CD8-positive, alpha-beta T cell (primary cell): ENCODE measurements at places on chromosomes 7 and 10.
A peak's percentile ranks its signal among the peaks of the same experiment; 100 is the strongest.

DNA sequence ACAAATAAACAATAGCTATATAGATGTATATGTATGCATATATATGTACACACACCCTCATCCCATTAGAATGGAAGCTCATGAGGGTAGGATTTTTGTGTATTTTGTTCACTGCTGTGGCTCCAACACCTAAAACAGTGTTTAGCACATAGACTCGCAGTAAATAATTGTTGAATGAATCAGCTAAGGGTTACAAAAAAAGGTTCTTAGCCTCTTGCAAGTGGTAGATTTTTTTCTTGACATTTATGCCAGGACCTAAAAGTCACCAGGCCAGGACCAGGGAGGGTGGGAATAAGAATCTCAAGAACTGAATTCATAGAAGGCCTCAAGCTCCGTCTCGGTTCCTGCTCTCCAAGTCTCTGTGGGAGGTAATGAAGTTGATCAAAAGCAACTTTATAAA lies 82.5 kb upstream of the CAPZA2 start:
- no peak for DNase-seq

- DNase-seq: no peak
Measured at GRCh38 chr10:60733517-60733822, 44.8 kb upstream of the CDK1 start.

GRCh38 chr10:92502296-92502808 lies 71.5 kb downstream of the IDE start:
- no peak for DNase-seq

DNA sequence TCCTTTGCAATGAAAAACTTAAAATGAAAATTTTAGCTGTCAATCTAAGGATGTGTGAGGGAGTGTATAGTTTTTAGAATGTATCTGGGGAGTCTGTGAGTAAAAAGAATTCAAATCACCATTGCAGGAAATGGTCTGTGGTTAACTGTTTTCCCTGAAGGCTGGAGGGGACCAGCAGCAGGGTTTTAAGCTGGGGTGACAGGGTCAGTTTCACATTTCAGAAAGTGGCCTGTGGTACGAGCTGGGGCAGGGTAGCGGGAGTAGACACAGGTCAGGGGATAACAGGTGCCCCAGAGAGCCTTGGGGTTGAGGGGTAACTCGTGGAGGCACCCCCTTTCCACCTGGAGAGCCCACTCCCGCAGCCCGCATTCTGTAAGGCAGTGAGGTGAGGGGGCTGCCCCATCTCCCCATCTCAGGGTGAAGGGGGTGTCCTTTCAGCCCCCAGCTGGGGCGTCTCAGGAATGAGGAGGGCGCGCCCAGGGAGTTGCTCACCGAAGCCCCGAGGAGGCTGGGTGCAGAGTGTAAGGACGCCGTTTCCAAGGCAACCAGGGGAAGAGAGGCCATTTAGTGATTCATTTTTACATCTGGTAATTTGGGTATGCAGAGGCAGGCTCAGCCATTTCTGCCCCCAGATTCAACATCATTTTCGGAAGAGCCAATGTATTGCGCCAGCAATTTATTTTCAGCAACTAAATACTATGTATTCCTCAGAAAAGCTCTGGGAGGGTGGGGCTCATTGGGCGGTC lies 168.9 kb downstream of the SLIT1 start:
- DNase-seq: no peak

GRCh38 chr7:13288516-13288915 lies 601.1 kb downstream of the ARL4A start:
- DNase-seq: no peak

GRCh38 chr7:55553024-55553345 lies 19.3 kb downstream of the VOPP1 start:
- DNase-seq: no peak

DNA sequence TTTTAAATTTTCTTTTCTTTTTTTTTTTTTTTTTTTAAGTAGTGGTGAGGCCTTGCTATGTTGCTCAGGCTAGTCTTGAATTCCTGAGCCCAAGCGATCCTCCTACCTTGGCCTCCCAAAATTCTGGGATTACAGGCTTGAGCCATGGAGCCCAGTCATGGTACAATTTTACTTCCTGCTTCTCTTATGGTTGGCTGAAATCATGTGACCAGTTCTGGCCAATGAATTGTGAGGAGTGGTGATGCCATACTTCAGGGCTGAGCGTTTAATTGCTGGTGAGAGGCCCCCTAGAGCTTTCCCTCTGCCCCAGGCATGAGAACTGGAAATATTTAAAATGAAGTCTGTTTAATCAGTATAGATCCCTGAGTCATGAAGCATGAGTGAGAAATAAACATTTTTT lies 22.2 kb upstream of the BAIAP2L1 start:
- DNase-seq: no peak

GRCh38 chr10:31686599-31686998 lies 242.0 kb downstream of the ARHGAP12 start:
- DNase-seq: no peak

GRCh38 chr7:140977741-140978140 lies 37.0 kb downstream of the MRPS33 start:
- no peak for DNase-seq

DNA sequence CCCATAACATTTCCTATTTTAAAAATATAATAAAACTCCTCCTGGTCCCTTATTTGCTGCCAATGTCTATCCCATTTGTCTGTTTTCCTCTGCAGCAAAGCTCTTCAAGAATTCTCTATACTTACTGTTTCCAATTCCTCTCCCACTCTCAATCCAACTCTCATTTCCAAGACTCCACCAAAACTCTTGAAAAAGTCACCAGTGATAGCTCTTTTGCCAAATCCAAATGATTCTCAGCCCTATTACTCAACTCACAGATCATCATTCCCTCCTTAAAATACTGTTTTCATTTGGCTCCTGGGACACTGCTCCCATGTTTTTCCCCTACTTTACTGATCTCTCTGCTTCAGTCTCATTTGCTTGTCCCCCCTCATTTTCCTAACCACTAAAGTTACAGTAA lies 139.4 kb downstream of the HIBADH start:
- DNase-seq: no peak

DNA sequence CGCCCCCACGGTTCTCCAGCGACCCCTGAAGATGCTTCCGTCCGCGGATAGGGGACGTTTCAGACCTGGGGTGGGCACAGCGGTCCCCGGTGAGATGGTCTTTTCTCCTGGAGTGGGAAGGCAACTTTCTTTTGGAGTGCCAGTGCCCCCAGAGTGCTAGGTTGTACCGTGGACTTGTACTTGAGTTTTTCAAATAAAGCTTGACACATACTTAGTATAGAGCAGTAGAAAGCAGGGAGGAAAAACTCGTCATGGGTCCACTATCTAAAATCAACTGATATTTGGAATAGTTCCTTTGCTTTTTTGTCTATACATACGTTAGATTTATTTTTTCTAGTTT lies 28.4 kb downstream of the RBM20 start:
- no peak for DNase-seq

GRCh38 chr10:89783406-89783805 lies 82.0 kb downstream of the KIF20B start:
- no peak for DNase-seq

DNA sequence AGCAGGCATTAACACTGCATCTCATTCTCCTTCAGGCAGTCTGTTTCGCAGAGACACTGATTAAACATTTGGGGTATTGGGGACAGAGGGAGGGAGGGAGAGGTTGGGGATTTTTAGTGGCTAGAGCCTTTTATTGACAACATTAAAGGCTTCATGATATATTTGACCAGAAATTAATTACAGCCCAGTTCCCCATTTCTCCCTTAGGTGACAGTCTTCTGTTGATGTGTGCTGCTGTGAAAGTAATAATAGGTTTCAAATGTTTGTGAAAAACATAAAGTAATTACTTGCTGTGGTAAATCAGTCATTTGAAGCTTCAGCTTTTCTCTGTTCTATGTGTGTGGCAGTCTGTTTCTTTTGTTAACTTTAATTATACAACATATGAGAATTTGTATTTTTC lies 105.3 kb upstream of the LRGUK start:
- DNase-seq: no peak

- peak; percentile 52 for DNase-seq
Measured at GRCh38 chr10:24951201-24952142, 934 bp downstream of the PRTFDC1 start.

DNA sequence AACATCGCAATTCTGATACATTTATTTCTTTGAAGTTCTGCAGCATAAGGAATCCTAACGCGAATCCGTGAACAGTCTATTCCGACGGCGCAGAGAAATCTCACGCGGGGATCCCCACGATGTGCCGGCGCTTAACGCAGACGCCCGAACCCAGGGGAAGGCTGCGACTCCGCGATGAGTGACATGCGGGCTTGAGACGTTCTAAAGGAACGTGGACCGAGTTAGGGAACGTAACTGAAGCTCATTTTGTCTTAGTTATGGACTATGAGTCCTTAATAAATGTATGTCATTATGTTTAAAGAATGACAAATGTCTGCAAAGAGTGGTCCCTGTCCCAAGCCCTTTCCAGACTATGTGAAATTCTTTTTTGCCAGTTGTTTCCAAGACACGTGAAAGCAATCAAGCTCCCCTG lies 995 bp upstream of the PARD3 start:
- DNase-seq: no peak

DNA sequence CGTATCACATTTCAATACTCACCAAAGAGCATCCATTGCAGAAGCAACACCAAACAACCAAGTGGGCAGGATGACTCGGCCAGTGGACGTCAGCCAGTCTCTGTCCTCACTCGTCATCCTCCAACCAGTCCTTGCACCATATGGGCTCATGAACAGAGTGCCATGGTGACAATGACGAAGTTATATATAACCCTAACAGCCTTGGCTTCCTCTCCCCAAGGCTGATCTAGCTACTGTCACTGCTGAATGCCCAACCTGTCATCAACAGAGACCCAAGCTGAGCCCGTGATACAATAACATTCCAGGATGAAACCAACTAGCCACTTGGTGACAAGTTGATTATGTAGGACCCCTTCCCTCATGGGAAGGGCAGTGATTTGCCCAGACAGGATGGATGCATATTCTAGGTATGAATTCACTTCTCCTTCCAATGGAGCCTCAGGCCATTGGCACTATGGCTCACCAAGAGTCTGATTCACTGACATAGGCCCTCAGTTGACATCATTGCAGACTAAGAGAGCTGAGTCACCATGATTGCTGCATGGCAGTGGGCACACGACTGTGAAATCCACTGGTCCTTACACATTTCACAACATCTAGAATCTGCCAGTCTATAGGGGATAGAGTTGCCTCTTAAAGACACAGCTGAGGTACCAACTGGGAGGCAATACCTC lies 26.3 kb upstream of the PPIF start:
- DNase-seq: no peak

DNA sequence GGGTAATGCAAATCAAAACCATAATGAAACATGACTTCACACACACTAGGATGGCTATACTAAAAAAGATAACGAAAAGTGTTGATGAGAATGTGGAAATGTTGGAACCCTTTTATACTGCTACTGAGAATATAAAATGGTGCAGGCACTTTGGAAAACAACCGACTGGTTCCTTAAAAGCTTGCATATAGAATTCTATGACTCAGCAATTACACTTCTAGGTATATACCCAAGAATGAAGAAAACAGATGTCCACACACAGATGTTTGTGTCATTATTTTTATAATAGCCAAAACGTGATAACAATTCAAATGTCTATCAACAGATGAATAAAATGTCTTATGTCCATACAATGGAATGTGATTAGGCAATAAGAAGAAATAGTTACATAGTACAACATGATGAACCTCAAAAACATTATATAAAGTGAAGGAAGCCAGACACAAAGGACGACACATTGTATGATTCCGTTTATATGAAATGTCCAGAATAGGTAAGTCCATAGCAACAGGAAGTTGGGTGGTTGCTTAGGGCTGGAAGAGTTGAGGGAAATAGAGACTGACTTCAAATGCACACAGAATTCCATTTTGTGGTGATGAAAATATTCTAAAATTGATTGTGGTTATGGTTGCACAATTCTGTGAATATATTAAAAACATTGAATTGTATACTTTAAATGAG lies 148.3 kb upstream of the PHYHIPL start:
- no peak for DNase-seq

- DNase-seq: no peak
Measured at GRCh38 chr7:29955075-29955792, 34.4 kb downstream of the SCRN1 start.

DNA sequence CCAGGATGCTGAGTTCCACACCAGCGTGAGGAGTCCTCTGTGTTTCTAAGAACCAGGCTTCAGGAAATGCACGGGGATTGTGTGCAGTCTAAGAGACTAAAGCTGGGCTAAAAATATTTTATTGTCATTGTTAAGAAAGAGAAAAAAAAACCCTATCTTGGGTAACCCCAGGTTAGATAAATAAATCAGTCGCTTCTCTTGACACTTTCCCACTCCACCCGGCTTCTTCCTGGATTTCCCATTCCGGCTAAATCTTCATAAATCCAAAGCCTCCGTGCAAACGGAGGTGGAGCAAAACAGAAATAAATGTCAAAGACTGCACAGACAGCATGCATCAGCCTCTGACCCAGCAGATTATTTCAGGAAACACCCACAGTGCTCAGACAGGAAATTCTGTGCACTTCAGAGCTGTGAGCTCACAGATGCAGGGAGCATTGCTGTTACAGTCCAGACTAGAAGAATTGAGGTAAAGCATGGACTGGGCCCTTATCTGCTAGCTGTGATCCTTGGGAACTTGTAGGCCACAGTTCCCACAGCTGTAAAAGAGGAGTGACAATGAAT lies 44.8 kb upstream of the GRID1 start:
- DNase-seq: peak; percentile 28

DNA sequence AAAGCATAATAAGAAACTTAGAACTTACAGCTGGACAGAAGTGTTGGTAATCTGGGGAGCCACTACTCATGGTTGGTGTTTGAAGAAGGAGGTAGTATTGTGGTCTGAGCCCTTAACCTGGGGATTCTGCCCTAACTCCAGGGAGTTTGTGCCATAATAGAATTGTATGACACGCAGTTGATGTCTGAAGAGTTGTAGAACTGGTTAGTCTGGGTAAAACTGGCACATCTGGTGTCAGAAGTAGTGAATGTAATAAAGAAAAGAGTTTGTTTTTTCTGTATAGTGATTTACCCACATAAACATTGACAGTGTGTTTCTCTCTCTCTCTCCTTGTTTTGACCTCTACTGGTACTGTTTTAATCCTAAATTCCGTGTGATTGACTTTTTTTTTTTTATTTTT lies 448.1 kb upstream of the SEMA3D start:
- no peak for DNase-seq

DNA sequence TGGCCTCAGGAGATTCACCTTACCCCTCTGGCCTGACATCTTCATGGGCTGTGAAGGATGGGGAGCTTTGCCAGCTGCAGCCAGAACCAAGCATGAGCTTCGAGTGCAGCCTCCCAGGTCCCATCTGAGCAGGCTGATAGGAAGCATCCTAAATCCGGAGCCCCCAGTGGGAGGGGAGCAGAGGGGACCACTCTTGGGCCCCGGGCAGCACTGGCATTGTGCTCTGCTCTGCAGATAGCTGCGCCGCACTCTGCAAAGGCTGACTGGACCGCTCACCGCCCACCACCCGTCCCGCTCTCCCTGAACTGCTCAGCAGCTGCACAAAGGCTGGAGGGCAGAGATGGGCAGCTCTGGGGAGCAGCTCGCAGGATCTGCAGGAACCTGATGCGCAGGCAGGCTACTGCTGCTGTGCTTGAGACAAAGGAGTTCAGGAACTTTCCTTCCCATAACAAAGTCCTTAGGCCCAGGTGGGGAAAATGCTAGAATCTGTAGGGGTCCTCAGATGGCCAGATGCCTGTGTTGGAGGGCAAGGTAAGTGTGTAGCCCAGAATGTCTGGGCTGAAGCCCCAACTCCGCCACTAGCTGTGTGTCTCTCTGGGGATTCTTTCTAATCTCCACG lies 51.8 kb downstream of the ARHGAP22 start:
- DNase-seq: no peak
